ENCODE measurements at places on chromosomes 2 and 18.

DNA sequence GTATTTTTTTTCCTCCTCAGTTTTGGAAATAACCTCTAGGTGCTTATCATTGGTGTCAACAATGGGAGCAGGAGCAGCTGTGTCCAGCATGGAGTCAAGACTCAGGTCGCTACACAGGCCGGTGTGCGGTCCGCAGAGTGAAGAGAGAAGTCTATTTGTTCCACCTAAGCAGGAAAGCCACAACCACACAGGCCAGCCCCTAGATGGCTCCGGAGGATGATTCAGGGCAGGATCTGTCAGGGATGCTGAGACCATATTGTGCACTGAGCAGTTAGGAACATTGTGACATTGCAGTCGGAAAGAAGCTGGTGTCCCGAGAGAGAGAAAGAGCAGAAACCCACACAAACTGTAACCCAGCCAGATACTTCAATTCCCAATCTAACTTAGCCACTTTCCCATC, 136.9 kb downstream of the GAREM1 start:
- no peak for DNase-seq

DNA sequence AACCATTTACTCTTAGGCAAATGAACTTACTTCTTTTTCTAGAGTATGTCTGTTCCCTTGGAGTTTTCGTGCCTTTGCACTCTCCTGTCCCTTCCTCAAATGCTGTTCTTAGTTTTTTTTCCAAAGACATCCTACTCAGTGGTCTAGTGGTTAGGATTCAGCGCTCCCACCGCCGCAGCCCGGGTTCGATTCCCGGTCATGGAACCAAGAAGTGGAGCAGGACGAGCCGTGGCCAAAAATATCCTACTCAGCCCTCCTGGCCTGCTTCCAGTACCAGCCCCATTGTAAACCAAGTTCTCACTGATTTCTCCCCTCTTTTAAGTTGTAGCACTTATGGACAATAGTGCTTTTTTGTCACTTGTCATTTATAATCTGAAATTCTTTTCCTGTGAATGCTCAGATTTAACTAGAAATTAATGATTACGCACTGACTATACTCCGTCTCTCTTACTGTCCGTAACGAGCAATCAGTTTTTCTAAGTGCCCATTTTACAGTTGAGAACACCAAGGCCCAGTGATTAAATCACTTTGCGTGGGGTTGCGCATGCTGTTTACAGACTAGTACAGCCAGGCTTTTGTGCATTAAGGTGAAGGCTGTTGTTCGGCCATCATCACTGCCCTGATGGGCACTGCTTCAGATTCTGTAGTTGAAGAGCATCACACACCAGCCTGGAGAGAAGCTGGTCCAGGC, 17.9 kb downstream of the GREB1 start:
- no peak for DNase-seq

DNA sequence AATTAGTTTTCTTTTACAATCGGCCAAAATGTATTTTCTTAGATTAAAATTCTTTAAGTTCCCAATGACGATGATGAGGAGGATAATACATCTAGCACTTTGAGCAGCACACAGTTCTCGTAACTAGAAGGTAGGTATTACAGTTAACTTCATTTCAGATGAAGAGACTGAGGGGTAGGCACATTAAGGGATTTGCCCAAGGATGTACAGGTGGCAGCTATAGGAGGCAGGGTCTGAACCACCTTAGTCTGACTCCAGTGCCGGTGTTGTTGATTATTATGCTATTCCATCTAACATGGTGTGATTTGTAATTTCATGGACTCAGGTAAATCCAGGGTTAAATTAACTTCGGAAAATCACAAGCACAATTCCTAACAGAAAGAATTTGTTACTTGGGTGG, 1.1 kb downstream of the CD28 start:
- peak; percentile 59 for DNase-seq

DNA sequence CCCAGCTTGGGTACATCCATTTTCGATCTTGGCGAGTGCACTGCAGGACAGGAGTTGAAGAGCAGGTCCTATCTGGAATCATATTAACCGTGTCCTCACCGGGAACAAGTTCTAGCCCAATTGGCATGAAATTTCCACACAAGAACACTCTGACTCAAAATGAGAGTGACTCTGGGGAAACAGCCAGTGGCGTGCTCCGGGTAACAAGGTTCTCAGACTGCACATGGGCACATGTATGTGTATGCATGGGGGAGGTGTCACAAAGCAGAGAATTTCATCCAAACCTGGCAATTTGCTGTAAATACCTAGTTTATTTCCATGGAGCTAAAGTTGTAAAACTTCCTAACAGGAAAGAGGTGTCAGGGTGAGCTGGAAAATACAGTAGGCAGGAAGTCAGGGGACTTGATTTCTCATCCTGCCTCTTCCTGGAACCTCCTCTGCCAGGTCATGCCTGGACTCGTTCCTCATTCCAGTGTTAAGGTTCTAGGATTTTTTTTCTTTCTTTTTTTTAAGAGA, 1.7 kb downstream of the TUBB6 start:
- peak; percentile 25 for DNase-seq

GRCh38 chr2:217184242-217184641, 324.4 kb upstream of the TNP1 start:
- no peak for DNase-seq

- DNase-seq = no peak
These were observed 101.9 kb upstream of the RAB12 start for GRCh38 chr18:8507361-8507760.

GRCh38 chr2:21406386-21406785, 282.6 kb downstream of the TDRD15 start:
- DNase-seq = no peak

- no peak for DNase-seq
These were observed 41.9 kb downstream of the ZNF516 start for GRCh38 chr18:76453057-76453561.

DNA sequence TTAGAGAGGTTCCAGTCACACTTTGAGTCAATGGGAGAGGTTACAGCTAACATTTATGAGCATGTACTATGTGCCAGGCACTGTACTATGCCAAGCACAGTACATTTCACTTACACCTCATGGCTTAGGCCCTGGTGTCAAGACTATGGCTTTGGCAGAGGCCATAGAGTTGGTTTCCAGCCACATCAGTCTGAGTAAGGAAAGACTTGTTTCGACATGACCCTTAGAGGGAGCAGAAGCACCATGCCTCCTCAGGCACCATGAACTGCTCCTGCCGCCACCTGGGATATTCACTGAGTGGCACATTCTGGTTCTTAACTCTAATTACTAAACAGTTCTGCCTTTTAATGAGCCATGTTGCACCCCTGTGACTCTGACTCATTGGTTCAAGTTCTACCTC, 12.7 kb downstream of the DGUOK start:
- peak; percentile 31 for DNase-seq

DNA sequence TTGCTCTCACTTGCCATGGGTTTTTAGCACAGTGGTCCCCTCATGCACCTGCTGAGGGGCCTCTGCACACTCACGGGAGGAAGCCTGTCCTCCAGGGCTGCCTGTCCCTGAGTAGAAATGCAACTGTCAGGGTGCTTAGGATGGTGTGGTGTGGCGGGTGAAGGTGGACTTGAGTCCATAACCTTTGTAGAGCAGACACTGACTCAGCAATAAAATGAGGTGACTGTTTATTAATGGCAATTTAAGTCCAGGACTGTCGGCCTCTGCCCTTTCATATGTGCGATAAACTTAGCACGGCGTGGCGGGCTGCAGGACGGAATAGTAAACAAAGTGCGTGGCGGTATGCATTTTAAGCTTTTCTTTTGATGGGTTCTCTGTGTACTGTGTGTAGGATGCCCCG, 188.2 kb downstream of the LDLRAD4 start:
- no peak for DNase-seq

DNA sequence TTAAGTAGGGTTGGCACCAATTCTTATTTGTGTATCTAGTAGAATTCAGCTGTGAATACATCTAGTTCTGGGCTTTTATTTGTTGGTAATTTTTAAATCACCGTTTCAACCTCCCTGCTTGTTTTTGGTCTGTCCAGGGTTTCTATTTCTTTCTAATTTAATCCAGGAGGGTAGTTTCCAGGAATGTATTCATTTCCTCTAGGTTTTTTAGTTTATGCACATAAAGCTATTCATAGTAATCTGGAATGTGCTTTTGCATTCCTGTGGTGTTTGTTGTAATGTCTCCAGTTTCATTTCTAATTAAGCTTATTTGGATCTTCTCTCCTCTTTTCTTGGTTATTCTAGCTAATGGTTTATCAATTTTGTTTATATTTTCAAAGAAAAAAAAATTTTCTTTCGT, 1361.8 kb upstream of the DDX18 start:
- no peak for DNase-seq

- DNase-seq = no peak
These were observed 105.7 kb upstream of the KCTD1 start for GRCh38 chr18:26653943-26654615.

DNA sequence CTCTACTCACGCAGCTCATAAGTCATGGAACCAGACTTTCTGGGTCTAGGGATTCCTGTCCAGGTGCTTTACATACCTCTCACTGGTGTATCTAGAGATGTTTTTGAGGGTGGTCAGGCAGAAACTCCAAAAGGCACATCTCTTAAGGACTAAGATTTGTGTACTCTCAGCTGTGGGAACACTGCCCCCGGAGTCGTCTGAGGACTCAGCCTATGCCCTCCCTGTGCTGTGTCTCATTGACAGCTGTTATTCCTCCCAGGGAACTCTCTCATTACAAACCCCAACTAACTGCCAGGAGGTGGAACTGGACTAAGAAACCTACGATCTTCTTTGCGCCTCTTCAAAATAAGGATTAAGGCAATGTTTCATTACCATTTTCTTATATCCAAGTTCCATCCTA, 293.9 kb upstream of the DLGAP1 start:
- no peak for DNase-seq

- no peak for DNase-seq
These were observed 149.8 kb downstream of the COPS8 start for GRCh38 chr2:237235383-237236095.

GRCh38 chr2:232239951-232240681, 138.4 kb upstream of the ALPP start:
- peak; percentile 22 for DNase-seq

- no peak for DNase-seq
These were observed 410.5 kb downstream of the CDH19 start for GRCh38 chr18:66193394-66193793.

GRCh38 chr2:26034637-26034992, 731 bp downstream of the RAB10 start:
- peak; percentile 13 for DNase-seq

- DNase-seq = no peak
These were observed 39.1 kb upstream of the HS6ST1 start for GRCh38 chr2:128357506-128358370.

DNA sequence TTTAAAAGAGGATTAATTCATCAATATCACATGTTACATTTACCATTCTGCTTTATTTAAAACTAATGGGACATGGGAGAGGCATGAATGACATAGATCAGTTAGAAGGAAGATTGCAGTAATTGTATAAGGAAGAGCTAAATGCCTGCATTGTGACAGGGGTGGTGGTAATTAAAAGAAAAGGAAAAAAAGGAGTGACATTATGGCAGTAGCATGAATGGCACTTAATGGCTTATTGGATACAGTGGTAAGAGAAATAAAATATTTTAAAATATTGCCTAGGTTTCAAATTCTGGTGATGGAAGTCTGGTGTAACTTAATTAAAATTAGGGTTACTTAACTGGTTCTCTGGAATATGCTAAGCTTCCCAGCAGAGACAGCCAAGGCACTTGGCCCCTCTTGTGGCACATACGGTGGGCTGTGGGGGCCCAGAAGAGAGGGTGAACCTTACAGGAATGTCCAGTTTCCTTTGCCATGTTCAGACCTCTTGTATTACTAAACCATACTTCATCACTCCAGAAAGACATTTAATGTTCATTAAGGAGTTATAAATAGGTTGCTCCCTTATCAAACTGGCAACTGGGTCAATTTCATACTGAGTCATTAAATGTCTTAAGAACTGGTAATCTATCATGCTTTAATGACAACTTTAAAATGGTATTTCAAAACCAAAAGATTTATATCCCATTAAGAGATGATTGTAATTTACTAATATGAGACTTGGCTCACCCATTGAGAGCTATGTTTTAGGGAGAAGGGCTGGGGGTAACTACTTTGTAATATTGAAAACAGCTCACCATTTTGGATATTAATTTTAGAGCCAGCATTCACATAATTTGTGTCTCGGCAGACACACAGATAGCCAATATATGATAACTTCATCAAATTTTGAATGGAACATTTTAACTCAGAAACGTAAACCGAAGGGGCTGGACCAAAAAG, 798.9 kb upstream of the PIK3C3 start:
- no peak for DNase-seq

DNA sequence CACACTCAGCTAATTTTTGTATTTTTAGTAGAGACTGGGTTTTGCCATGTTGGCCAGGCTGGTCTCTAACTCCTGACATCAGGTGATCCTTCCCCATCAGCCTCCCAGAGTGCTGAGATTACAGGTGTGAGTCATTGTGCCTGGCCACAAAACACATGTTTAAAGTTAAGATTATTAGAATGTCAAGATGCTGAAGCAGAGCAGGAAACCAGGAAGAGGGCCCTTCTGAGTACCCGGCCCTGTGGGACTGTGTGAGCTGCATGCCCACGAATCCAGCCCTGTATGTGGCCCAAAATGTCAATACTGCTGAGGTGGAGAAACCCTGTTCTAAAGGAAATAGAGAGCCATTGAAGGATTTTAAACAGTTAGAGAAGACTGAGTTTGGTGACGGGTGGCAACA, 31.0 kb upstream of the REV1 start:
- no peak for DNase-seq

- no peak for DNase-seq
These were observed 235.6 kb upstream of the HNRNPA3 start for GRCh38 chr2:176976736-176977685.

- no peak for DNase-seq
These were observed 214.5 kb downstream of the MCFD2 start for GRCh38 chr2:46701152-46701551.

GRCh38 chr2:224101820-224102630, 62.9 kb upstream of the SERPINE2 start:
- DNase-seq = peak; percentile 3

DNA sequence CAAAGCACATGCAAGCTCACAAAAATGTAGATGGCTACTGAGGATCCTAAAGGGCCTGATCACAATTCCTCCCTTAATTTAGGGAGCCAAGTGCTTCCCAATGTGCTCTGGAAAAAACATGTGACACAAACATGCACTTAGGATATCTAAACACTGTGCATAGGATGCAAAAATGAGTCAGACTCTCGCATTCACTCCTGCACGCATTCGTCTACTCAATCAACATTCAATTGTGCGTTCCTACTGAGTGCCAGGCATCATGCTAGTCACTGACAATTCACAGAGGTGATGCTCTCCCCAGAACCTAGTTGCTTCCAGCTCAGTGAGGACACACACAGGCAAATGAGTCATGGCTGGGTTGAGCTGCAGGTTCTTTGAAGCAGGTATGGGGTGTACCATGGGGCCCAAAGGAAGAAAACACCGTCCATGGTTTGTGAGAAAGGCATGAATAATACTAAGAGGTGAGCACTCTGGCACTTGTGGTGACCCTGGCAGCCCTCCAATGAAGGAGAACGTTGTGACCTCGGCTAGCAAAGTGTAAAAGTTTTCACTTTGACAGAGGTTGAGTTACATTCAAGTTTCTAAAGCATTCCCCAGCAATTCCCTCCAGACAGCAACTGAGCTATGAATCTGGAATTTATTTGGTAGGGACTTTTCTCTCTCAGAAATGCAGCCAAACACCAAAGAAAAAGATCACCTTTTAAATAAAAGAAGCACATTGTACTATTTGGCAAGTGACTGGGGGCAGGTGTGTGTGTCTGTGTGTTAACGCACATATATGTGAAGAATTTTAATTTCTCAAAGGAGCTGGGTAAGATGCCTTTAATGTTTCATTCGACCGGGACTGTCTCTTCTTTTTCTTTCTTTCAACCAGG, 173.3 kb downstream of the ALPK2 start:
- peak; percentile 8 for DNase-seq

Data from activated CD4-positive, alpha-beta T cell treated with anti-CD3 and anti-CD28 coated beads, Interleukin-10, Interleukin-2, amounts not matched to agents 100 ng/mL and 50 ng/mL, durations not matched to agents 16 hours and 8 hours (primary cell).